ENCODE measurements at places on chromosomes 5 and 9.

DNA sequence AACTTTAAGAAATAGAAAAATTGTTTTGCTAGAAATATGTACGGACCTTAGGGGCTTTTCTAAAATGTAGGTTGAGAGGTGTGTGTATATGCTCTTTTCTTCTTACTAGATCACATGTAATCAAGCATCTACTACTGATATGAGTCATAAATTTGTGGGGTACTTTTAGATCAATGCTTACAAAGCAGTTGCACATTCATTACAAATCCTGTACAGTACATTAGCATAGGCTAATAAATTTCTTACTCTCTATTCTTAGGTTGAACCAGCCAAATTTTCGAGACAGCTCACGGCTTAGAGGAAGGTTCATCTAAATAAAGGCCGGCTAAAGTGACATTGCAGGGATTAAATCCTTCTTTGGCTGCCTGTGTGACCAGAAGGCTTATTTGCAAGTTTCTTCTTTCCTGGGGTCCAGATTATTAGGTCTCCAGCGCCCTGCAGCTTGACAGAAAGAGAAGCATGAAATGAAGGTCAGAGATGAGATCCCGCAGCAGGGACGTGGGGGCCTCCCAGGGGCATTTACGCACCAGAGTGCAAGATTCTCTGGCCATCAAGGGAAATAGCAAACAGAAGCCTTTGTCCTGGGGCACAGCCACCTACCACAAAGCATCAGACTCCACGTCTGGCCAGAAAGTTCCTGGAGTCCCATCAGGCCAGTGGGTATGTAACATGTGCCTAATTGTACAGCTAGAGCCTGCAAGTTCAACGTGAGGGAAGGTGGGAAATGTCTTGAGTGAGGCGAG, 53.0 kb downstream of the NIM1K start:
- DNase-seq, result no peak

DNA sequence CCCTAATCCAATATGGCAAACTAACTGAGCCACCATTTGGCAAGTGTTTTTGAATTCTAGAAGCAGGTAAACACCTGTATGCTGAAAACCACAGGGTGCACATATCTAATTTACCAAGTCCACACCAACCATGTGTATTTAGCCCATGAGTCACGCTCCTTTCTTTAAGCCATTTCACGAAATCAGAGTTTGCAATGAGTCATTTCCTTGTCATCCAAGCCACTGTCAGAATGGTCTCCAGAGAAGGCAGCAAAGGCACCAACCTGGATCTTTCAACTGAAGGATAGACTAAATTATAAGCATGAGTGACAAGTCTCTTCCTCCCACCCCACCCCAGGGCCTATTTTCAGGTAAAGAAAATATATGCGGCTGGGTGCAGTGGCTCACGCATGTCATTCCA, 110.0 kb downstream of the PAX5 start:
- DNase-seq, result no peak

DNA sequence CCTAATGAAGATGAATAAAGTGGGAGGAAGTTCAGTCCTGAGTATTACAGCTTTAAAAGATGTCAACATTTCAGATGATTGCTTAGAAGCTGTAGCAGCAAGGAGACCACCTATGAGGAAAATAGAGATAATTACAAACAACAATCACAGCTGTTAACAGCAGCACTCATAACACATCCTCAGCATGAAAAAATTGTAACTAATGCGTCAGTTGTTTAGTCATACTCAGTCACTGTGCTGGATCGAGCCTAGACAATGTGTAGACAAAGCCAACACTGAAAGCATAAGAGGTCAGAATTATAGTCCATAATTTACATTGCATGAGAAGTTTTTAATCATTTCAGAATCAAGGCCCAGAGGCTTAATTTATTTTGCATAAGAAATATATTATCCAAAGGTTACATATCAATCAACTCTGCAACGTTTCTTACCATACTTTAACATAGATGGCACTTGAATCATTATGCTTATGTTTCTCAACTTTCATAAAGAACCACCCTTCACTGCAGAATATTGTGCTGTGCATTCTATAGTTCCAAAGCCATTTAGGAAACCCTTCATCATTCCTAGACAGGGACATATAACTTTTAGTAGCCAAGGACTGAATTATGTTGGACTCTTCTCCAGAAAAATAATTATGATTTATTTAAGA, 60.2 kb upstream of the HAPLN1 start:
- no peak for DNase-seq

- no peak for DNase-seq
These were observed 10.5 kb upstream of the TXN start for GRCh38 chr9:110266795-110267194.

DNA sequence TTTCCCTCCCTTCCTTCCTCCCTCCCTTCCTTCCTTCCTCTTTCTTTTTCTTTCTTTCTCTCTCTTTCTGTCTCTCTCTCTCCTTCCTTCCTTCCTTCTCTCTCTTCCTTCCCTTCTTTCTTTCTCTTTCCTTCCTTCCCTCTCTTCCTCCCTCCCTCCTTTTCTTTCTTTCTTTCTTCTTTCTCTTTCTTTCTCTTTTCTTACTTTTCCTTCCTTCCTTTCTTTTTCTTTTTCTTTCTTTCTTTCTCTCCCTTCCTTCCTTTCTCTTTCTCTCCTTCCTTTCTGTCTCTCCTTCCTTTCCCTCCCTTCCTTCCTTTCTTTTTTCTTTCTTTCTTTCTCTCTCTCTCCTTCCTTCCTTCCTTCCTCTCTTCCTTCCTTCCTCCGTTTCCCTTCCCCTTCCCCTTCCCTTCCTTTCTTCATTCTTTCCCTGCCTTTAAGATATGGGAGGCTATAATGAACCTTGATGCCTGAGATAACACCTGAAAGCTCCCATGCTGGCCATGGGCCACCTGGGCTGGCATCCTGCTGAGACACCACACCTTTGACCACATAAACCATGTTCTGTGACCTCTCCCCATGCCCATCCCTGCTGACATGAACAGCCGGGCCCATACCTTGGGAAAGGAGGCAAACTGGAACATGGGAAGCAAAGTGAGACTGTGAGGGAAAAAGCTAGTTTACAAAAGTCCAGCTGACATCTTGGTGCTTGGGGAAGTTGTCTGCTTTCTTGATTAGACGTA, 197.8 kb upstream of the ZNF618 start:
- DNase-seq, result no peak

- no peak for DNase-seq
These were observed 75.1 kb downstream of the SH3GL2 start for GRCh38 chr9:17653947-17654465.

DNA sequence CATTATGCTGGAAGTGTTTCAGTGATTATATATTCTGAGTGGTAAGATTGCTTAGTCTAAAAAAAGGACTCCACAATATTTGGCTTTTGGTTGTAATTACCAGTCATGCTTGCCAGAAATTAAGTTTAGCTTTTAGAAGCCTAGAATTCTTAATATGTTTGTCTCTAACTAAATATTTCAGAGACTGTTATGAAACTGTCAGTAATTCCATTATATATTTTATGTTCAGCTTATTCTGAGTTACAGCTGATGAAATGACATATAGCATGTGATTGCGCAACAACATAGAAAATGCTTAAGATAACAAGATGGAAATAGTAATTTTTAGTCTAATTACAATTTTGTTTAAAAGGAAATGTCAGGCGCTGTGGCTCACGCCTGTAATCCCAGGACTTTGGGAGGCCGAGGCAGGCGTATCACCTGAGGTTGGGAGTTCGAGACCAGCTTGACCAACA, 44.2 kb downstream of the KIAA1958 start:
- DNase-seq, result no peak

DNA sequence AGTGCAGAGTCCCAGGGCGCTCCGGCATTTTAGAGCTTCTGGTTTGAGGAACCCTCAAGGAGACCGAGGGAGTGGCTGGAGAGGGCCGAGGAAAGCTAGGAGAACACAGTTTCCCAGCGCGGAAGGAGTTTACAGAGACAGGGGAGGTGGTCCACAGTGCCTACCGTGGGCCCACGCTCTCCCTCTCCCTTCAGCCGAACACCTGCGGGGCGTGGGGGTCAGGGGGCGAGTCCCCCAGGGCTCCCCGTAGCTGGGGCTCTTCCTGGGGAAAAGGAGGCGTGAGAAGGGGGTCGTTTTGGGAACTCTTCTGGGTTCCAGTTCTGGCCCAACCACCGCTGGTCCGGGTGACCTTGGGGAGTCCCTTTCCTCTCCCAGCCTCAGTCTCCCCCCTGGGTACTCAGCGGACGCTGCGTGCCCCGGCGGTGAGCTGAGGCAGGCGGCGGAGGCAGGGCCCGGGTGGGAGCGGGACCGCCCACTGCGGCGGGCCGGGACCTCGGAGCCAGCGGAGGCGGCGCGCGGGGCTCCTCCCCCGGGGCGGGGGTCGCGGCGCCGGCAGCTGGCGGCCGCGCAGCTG, 368 bp upstream of the FRMPD1 start:
- no peak for DNase-seq

GRCh38 chr5:79873187-79873586, 117.9 kb downstream of the MTX3 start:
- DNase-seq, result no peak

- no peak for DNase-seq
These were observed 52.2 kb downstream of the GABRG2 start for GRCh38 chr5:162119801-162120200.

- DNase-seq, result no peak
These were observed 178.2 kb upstream of the GDNF start for GRCh38 chr5:38018016-38018415.

- DNase-seq, result no peak
These were observed 651 bp downstream of the TRIM23 start for GRCh38 chr5:65623482-65623881.

GRCh38 chr9:37706290-37706689, 47.3 kb upstream of the TRMT10B start:
- no peak for DNase-seq

DNA sequence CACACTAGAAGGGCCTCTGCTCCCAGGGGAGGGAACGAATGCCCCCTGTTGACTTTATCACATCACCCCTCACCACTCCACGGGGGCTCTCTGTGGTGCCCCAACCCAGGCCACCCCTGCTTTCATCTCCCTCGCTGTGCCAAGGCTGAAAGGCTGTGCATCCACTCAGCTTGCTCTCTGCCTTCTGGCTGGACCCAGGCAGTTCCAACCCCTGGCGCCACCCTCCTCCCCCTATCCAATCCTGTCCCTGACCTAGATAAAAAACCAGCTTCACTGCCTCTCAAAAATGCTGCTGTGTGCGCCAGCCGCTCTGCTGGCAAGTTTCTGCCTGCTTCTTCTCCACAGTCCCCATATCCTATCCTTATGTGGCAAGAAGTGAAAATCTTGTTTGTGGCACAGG, 22.4 kb upstream of the CORO2A start:
- no peak for DNase-seq

GRCh38 chr5:170709640-170710039, 73.9 kb upstream of the GABRP start:
- DNase-seq, result no peak

GRCh38 chr5:87053146-87053545, 214.5 kb upstream of the RASA1 start:
- no peak for DNase-seq

DNA sequence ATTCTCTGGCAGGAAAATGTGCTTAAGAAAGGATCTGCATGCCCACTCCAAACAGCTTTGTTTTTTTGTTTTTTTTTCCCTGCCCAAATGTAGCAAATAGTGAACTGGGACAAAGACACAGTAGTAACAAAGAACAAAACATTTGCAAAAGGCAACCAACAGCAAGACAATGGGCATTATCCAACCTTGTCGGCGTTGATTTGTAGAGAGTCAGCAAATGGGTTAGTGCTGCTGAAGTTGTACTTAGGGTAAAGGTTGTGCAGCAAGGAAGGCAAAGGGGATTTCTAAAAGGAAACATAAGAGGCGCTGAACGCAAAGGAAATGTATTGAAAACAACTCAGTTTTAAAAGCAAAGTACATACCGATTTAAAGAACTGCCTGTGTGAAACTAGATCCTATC, 136.2 kb downstream of the MPDZ start:
- DNase-seq, result no peak

GRCh38 chr9:129221979-129222635, 44.0 kb upstream of the IER5L start:
- no peak for DNase-seq

DNA sequence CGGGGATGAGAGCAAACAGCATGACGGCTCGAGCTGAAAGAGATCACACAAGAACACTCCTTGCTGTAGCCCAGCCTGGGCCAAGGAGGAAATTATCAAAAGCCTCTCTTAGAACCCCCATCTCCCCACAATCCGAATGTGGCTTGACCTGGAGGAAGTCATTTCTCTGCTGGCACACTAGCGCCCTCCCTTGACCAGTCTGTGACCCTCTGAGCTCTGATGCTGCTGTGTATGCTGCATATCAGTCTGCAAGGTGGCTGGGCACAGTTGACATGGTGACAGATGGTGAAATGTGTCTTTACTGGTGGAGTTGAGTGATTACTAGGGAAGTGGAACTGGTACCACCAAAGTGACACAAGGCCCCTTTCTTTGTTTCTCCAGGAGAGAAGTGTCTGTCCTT, 3.3 kb downstream of the SLC46A2 start:
- DNase-seq, result no peak

- no peak for DNase-seq
These were observed 78.4 kb downstream of the RXRA start for GRCh38 chr9:134404376-134405358.

DNA sequence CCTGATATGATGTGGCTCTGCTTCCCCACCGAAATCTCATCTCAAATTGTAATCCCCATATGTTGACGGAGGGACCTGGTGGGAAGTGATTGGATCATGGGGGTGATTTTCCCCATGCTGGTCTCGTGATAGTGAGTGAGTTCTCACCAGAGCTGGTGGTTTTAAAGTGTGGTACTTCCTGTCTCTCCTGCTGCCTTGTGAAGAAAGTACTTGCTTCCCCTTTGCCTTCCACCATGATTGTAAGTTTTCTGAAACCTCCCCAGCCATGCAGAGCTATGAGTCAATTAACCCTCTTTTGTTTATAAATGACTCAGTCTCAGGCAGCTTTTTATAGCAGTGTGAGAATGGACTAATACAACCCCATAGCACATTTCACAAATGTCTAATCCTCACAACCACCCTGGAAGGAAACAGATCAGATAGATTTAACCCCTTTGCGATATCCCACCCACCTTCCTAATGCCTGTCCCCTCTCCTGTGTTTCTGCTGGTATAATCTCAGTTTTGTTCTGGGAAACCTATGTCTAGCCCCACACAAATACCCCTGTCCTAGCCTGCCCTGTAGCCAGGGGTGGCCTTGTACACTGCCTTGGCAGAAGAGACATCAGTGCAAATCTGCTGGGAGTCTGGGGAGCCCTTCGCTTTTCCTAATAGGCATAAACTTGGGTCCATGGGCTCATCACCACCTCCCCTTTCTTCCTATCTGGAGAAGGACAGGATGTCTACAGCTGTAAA, 157.0 kb upstream of the RAI14 start:
- no peak for DNase-seq

- DNase-seq, result no peak
These were observed 499.1 kb downstream of the CDK5RAP2 start for GRCh38 chr9:120080849-120081248.

DNA sequence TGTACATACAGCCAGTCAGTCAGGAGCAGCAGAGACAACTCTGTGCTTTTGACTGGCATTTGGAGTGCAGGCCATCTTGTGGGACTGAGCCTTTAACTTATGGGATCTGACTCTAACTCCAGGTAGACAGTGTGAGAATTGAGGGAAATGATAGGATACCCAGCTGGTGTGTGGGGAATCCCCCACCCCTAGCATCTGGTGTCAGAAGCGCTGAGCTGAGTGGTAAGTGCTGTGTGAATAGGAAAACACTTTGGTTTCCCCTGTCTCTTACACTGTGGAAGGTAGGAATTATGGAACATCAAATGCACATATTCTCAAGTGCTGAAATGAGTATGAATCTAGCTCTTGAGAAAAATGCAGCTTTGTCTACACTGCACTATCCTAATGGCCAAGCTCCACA, 43.9 kb downstream of the CCDC125 start:
- DNase-seq, result no peak

All from cortex of kidney (tissue), 1 donor.